NCI-H2171 treated with DMSO at 0.1 percent for 48 hours (cell line): ENCODE measurements at places on chromosomes 2 and 18.
A peak's percentile ranks its signal among the peaks of the same experiment; 100 is the strongest.

DNA sequence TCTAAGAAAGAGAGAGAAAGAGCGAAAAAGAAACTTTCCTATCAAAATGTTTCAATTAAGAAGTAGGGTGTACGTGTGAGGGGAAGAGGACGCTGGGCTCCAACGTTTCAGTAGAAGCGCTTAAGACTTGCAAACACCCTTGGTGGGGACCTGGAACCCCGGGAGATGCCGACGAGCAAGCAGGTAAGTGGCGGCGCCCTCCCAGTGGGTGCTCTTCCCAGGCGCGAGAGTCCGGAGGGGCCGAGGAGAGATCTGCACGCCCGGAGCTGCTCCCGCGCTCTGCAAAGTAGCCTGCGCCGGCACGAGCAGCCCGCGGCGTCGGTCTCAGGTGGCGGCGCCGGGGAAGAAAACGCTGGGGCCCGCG, 678 bp upstream of the OTX1 start:
- peak; percentile 69 for DNase-seq

GRCh38 chr2:45681675-45682074, 30.2 kb downstream of the PRKCE start:
- no peak for DNase-seq

- DNase-seq = no peak
Observed at GRCh38 chr18:60350941-60351340, 21.6 kb downstream of the MC4R start.

DNA sequence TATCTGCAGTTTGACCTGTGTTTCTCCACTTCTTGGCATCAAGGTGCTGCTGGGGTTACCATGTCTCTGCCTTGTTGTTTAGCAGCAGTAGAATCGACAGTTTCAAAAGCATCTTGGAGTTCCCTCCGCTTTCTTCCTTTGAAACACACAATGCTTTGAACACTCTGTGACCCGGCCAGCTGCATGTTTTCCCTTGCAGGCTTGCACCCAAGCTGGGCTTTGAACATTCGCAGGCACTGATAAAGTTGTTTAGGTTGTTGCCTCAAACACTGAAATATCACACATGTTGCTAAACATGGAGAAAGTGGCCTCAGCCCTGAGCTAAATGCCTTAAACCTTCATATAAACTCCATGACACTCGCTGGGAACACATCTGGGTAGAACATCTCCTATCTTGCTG, 251.7 kb downstream of the TSN start:
- no peak for DNase-seq

GRCh38 chr18:55121397-55122170, 162.3 kb upstream of the CCDC68 start:
- no peak for DNase-seq

- no peak for DNase-seq
Observed at GRCh38 chr2:200454927-200455801, 54.7 kb downstream of the KCTD18 start.

- peak; percentile 29 for DNase-seq
Observed at GRCh38 chr2:28401411-28401810, 8.8 kb downstream of the FOSL2 start.

- no peak for DNase-seq
Observed at GRCh38 chr2:1774929-1775328, 30.6 kb upstream of the PXDN start.

GRCh38 chr2:238103465-238104225, 3.5 kb downstream of the ESPNL start:
- no peak for DNase-seq

DNA sequence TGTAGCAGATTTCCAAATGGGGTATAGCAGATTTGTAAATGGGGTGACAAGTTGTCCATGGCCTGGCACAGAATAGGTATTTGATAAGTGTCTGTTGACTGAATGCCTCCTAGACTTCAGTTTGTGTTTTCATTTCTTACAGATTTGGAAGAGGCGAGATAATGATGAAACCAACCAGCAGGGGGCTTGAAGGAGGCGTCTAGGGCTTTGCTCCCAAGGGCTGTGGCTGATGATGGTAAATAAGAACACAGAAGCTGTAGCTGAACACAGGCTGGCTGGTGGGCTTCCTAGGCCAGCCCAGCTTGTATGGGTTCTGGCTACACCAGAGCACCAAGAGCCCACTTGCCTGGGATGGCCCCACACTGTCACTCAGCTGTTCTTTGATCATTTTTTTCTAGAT, 19.4 kb downstream of the SFTPB start:
- DNase-seq = no peak

GRCh38 chr18:5455674-5456073, 88.1 kb downstream of the EPB41L3 start:
- DNase-seq = no peak

DNA sequence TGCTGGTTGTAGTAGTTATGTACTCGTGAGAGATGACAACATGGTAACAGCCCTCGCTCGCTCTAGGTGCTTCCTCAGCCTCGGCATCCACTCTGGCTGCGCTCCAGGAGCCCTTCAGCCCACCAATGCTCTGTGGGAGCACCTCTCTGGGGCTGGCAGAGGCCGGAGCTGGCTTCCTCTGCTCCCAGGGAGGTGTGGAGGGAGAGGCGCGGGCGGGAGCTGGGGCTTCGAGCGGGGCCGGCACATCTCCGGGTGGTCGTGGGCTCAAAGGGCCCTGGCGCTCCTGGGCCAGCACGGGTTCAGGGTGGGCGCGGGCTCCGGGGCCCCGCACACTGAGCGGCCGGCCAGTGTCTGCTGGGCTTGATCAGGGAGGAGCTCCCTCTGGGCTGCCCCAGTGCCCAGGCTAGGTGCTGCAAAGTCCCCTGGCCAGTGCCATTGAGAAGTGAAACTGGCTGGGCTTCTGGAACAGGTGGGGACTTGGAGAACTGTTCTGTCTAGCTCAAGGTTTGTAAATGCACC, 1012.1 kb downstream of the CNTNAP5 start:
- DNase-seq = no peak

- DNase-seq = no peak
Observed at GRCh38 chr2:98753801-98754200, 22.9 kb upstream of the MGAT4A start.

DNA sequence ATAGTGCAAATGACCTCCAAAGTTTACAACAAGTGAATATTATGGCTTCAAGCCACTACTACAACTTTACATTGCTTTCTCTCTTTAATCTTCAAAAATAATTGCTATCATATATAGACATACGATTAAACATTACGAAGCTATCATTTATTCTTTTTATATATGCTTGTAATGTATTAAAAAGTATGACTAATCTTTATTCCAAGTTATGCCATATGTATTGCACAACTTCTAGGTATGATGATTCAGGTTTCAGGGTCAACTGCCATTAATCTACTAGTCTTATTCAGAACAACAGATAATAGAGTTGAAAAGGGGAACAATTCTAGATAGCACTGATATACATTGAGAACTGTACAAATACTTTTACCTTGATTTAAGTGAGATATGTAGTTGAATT, 506.2 kb upstream of the TMEFF2 start:
- no peak for DNase-seq

DNA sequence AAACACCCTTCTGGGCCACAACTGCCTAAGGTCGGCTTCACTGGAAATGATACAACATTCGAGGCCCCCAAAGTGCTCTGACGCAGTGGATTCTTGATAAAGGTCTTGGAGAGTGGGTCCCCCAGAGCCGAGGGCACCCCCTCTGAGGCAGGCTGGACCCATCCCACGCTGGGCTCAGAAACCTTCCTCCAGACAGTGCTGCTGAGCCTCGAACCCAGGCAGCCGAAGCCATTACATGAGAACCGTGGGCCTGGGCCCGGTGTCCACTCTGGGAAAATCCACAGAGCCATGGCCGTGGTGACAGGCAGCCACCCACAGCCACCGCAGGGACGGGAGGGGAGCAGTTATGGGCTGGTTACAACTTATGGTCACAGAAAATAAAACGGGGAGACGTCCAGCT, 81.4 kb upstream of the ID2 start:
- DNase-seq = no peak

DNA sequence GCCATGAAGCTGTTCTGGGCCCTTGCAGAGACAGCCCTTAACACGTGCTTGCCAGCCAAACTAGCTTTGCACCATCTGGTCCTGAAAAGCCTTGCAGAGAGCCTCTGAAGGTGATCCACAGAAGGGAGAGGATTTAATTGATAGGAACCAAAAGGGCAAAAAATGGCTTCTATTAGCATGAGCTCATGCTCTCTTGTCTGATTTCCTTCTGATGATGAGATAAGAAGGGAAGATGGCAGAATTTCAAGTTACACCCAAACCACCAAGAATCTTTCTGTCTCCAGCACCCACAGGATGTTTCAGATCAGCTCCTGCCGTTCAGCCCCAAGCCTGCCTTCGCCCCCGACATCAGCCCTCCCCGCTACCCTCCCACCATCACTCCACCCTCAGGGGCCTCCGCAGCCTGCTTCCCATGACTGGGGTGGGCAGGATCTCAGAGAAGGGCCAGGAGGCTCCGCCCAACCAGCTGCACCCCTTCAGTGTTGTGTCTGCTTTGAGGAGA, 23.4 kb upstream of the GLI2 start:
- peak; percentile 98 for DNase-seq

- DNase-seq = no peak
Observed at GRCh38 chr2:237639052-237639835, 11.9 kb downstream of the LRRFIP1 start.

GRCh38 chr2:16860627-16861026, 195.0 kb upstream of the CYRIA start:
- no peak for DNase-seq

DNA sequence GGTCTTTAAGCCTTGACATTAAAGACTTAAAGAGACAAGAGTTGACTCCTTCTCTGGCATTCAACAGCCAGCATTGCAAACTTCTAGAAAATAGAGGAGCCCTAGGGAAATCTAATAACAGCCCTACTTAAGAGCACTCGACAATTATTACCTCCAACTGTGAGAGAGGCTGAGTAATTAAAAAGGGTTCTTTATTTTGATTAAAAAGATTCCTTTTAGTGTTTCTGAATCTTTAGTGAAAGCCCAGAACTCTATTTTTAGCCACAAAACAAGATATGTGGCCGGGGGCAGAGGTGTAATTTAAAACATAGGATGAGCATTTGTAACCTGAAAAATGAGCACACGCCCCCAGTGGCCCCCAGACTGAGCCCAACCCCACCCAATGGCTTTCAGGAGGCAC, 222.3 kb downstream of the SMAD2 start:
- no peak for DNase-seq

GRCh38 chr2:55025627-55026026, 24.6 kb downstream of the RTN4 start:
- no peak for DNase-seq

DNA sequence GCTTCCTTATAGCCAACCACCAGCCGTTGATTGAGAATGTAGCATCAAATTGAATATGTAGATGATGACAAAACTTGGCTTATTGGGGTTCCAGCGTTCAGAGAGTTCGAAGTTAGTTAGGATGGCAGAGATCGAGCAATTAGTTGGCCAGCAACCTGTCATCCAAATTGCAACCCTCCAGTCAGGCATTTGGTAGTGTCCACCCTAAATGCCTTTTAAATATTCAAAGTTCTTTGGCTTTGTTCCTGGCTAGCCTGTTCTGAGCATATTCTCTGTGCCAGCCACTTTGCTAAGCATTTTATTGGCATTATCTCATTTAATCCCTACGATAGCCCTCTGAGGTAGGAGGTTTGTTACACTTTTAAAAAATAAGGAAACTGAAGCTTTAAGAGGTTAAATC, 342.8 kb downstream of the SETBP1 start:
- DNase-seq = no peak

GRCh38 chr2:140376686-140377085, 1596.5 kb upstream of the NXPH2 start:
- DNase-seq = no peak

DNA sequence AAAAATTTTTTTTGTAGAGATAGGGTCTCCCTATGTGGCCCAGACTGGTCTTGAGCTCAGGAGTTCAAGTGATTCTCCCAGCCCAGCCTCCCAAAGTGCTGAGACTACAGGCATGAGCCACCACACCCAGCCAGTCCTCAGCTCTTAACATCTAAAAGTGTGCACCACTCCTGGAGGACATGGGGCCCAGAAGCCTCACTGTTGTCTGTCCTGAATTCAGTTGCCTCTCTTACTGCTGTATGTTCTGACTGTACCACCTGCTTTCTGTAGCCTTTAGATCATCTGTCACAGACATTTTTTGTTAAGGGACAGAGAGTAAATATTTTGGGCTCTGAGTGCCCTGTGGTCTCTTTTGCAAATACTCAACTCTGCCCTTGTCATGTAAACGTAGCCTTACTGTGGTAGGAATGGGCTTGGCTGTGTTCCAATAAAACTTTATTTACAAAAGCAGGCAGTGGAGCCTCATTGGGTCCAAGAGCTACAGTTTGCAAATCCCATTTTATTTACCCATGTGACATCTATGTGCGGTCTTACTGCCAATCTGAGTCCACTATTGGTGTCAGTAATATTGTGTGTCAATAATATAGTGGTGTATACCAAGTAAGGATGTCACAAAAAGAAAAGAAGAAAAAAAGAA, 38.1 kb downstream of the TMEM37 start:
- no peak for DNase-seq

DNA sequence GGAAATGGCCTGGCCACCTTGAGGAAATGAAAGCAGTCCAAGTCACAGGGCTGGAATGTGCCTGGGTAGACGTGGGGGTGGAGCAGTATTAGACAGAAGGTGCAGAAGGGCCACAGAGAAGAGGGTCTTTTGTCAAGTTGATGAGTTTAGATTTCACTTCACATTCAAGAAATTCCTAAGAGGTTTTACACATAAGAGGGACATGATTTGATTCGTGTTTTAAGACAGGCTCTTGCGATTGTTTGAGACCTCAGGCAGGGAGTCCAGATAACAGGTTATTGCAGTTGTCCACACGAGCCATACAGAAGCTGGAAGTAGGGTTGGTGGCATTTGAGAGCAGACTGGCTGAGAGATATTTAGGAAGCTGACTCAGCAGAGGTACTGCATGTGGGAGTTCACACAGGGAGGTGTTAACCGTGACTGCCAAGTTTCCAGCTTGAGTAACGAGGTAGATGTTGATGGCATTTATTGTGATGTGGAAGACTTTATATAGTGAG, 64.6 kb downstream of the NEB start:
- DNase-seq = no peak

DNA sequence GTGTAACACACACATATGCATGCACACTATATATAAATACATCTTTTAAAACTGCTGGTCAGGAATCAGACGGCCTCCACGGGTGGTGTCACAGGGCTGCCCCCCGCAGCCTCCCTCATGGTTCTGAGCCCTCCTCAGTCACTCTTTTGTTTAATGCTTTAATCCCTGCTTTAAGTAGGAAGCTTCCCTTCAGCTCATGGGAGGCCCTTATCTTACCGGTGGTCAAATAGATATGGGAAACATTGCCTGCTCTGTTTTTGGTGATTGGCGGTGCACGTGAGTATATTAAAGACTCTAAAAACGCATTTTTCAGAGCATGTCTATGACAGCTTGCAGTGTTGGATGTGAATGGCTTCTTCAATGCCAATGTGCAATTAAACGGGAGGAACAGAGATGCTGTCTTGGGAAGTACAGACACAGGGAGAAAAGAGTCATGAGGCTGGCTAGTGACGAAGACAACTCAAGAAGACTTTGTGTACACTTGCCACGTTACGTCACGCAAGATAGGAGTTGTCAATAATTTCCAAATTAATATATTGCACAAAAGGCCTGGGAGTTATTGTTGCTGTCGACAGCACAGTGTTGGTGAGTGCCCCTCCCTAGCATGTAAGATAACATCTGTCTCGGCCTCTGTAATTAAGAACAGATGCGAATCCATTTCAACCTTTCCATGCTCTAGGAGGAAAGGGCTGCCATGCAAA, 23.3 kb downstream of the GNLY start:
- DNase-seq = peak; percentile 14
